ENCODE measurements at places on chromosomes 1 and 21.

DNA sequence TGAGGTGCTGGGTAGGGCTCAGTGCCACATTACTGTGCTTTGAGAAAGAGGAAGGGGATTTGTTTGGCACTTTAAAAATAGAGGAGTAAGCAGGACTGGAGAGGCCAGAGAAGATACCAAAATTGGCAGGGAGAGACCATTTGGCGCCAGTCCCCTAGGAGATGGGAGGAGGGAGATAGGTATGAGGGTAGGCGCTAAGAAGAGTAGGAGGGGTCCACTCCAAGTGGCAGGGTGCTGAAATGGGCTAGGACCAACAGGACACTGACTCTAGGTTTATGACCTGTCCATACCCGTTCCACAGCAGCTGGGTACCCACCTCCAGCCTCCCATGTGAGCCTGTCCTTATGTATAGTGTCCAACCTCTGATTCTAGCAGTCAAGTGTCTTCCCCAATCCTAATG is 1.0 kb upstream of the CRTC2 start:
- DNase-seq = no peak

- no peak for DNase-seq
These were observed 6.7 kb upstream of the SNAPIN start for GRCh38 chr1:153651771-153652170.

- no peak for DNase-seq
These were observed 69.2 kb downstream of the TNR start for GRCh38 chr1:175674186-175674585.

DNA sequence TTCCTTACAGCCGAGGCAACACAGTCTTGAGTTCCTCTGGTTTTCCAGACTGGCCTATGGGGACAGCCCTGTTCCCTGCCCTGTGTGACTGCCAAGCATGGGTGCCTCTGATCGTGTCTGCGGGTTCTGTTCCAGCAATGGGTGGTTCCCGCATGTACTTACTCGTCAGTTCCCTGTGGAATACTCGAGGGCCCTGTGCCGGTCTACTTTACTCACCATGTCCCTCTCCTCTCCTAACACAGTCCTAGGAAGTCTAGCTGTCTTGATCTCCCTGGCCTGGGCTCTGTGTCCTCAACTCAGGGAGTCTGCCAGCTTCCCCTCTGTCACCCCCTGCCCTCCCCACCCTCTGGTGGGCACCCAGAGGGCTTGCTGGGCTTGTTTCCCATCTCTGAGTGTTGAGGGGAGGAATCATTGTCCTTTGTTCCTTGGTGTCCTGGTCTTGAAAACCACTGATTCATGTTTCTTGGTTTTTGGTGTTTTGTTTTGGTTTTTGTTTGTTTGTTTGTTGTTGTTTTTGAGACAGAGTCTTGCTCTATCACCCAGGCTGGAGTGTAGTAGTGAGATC is 36.0 kb downstream of the TRAPPC10 start:
- no peak for DNase-seq

GRCh38 chr1:40898431-40898901 is 36.3 kb upstream of the CITED4 start:
- no peak for DNase-seq

DNA sequence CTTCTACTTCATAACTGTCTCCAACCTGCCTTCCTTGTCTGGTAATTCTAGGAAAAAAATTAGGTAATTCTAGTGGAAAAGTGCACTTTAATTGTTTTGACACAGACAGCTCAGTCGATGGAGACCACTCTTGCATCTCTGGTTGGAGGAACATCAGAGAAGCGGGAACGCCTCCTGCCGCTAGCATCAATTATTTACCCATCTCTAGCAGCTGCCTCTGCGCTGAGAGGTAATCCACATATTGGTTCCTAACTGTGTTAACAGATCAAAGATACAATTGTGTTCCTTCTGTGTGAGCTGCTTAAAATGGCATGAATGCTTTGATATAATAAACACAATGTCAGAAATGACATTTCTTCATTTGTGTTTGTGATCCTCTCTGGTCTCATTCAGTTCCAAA is 33.3 kb downstream of the C2CD2 start:
- no peak for DNase-seq

GRCh38 chr1:54750596-54750995 is 13.7 kb downstream of the PARS2 start:
- DNase-seq = no peak

DNA sequence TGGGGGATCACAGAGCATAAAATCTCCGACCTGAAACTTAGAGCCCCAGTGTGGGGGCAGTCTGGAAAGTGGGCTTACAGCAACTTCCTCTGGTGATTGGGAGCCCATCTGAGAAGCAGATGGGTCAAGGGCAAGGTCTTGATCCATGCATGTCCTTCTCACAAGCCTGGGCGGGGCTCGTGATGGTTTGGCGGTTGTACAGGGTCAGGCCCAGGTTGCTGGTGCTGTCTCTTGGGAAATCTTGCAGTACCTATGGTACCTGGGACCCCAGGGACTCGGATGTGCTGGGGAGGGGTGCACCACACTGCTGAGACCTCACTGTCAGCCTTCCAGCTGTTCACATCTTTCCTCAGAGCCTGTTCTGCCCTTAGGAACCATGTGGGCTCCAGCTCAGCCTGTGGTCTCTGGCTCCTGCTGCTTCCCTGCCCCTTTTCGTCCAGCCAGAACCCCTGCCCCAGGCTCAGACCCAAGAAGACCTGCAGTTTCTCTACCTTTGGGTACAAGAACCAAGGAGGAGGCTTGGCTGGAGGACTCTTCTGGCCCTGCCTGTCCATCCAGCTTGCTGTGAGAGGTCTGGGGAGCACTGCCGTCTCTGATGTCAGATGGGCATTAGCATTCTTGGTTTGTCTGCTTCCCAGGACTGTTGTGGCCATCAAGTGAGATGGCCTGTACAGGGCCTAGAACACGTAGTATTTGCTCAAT is 24.5 kb downstream of the WNT4 start:
- no peak for DNase-seq

DNA sequence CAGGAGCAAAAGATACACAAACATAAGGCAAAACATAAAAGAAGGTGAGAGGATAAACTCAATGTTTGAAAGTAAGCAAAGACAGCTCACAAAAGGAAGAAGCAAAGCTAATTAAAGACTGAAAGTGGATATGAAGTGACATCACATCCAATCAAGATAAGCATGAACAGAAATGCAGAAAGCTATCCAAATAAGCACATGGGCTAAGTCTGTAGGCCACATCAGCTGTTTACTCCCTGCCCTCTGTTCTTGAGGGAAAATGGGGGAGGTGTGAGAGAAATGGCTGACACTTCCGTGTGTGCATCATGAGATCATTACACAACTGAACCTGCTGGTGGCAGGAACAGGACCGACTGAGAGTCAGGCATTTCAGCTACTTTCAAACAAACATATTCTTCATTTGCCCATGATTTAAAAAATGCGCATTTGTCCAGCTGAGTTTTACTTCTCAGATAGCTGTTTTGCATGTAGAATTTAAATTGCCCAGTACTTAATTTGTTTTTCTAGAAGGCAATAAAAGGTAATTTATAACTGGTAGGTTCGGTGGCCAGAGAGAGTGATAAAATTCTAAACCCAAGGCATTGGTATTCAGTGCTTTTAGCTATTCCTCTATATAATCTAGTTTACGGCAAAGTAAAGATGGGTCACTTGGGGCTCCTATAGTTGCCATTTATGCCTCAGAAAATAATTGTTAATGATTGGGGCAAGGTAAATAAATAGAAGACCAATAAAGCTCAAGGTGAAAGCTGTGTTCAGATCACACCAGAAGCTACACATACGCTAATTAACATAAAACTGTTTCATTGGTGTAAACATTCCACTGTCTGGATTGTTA is 27.2 kb upstream of the MAN1A2 start:
- no peak for DNase-seq

- no peak for DNase-seq
These were observed 67.7 kb downstream of the BCAR3 start for GRCh38 chr1:93613898-93614297.
